ENCODE measurements at places on chromosomes 2 and 18.

DNA sequence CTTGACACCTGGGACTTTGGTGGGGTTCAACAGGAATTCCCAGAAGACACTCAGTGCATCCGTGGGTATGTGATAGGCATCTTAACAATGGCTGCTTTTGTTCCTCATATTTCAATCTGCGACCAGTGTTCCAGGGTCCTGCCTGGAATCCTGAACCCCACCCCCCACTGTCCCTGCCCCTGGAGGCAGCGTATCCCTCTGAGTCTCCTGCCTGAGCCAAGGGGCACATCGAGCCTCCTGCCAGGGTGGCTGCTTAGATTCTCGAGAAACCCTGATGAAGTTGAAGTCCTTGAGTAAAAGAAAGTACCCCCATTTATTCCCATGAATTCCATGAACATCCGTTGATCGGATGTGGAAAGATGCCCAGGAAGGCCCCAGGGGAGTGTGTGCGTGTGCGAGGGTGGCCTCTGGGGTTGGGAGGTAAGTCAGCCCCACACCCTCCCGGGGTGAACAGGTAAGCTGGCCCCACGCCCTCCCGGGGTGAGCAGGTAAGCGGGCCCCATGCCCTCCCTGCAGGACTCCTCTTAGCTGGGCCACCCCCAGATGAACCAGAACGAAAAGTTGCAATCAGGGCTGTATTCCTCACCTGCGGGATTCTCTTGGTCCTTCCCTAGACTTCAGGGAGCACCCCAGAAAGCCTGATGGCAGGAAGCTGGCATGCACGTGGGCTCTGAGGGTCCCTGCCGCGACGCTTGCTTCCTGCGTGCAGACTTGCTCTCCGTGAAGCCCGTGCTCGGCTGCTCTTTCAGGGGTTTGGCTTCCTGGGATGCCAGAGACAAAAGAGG is 253.3 kb downstream of the AGAP1 start:
- no peak overlapping the region for H3K4me3 ChIP-seq
- no peaks in the 10 kb centered on the region for H3K36me3 ChIP-seq
- H3K27ac ChIP-seq, result no peak overlapping the region
- H3K27me3 ChIP-seq, result no peaks in the 10 kb centered on the region
- H3K4me1 ChIP-seq, result no peaks in the 10 kb centered on the region
- no peak for DNase-seq

DNA sequence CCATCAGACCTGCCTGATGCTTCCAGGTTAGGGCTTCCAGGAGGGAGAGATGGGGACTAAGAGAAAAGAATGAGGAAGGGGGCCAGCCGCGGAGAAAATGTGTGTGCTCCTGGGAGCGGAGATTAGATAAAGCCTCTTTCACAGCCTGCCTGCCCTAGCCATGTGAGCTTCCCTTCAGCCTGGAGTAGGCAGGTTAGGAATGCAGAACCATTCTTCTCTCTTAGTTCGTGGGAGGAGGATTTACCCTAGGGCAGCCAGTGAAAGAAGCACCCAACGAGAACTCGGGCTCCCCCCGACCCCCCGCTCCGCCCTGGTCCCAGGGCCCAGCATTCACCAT is 36.1 kb downstream of the POMC start:
- no peak for DNase-seq
- H3K27ac ChIP-seq, result no peak overlapping the region
- H3K27me3 ChIP-seq, result peaks cover 40% of the 10 kb centered on the region

DNA sequence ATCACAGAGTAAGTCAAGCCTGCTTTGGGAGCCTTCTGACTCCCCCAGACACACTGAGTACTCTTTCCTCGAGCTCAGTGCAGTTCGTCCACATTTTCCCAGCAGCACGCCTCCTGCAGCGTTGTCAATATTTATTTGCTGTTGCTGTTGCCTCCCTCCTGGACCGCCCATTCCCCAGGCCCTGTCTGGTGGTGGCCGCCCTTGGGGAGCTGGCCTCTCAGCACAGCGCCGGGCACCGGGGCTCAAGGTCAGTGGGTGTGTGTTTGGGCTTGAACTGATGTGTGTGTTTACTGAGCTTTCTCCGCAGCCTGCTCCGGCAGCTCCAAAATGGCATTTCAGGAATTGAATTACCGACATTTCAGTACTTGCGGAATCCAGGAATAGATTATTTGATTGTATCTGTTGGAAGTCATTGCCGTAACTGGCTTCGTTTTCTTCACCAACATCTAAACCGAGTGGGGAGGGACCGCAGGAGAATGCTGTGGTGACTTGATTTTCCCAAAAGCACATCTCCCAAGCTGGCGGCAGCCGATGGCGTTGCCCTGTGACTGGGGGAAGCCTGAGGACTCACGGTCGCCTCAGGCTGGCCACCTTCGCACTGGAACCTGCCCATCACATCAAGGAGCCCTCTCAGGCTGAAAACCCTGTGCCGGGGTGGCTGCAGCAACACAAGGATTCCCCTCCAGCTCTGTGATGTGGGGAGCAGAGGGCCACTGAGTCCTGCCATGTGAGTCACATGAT is 66.0 kb downstream of the HPCAL1 start:
- no peaks in the 10 kb centered on the region for H3K27me3 ChIP-seq

- no peak overlapping the region for H3K27ac ChIP-seq
- DNase-seq, result no peak
- no peaks in the 10 kb centered on the region for H3K36me3 ChIP-seq
- H3K4me1 ChIP-seq, result no peaks in the 10 kb centered on the region
These were observed 179.5 kb downstream of the LOXHD1 start for GRCh38 chr18:46477425-46478011.

GRCh38 chr2:7420530-7420929 is 503.3 kb downstream of the RNF144A start:
- H3K36me3 ChIP-seq, result no peaks in the 10 kb centered on the region
- no peak for DNase-seq
- no peak overlapping the region for H3K4me3 ChIP-seq
- no peaks in the 10 kb centered on the region for H3K27me3 ChIP-seq
- no peak overlapping the region for H3K27ac ChIP-seq

DNA sequence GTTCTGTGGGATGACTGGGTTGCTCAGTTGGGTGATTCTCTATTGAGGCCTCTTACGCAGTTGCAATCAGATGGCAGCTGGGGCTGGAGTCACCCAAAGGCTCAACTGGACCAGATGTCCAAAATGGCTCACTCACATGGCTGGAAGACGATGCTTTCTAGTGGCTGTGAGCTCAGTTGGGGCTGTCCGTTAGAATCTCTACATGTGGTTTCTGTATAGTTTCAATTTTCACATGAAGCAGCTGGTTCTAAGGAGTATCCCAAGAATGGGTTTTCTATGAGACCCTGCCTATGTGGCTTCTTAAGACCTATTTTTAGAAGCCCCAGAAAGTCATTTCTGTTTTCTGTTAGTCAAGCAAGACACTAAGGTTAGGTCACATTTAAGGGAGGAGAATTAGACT is 4.4 kb downstream of the XRCC5 start:
- no peak overlapping the region for H3K4me3 ChIP-seq
- peaks cover 85% of the 10 kb centered on the region for H3K4me1 ChIP-seq
- H3K27me3 ChIP-seq, result no peaks in the 10 kb centered on the region
